ENCODE measurements at places on chromosomes 1 and 21. TPM values are rescaled to one million over a fixed set of nuclear protein-coding genes. Genes with fewer than 3 reads are reported as not detected.
A peak's percentile ranks its signal among the peaks of the same experiment; 100 is the strongest.

DNA sequence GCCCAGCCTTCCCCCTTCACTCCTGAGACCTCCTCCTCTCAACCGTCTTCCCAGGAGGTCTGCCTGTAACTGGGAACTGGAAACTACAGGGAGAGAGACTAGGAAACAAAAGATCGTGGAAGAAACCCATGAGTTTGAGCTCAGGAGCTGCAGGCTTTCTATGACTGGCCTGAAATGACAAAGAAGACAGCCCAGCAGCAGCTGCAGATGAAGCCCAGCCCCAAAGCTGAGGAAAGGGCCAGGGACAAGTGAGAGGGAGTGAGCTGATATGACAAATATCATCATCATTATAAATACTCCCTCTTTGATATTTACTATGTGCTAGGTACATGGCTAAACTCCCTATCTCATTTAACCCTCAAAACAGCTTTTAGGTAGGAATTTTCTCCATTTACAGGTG is 142.6 kb upstream of the CTTNBP2NL start:
- no peak for DNase-seq

DNA sequence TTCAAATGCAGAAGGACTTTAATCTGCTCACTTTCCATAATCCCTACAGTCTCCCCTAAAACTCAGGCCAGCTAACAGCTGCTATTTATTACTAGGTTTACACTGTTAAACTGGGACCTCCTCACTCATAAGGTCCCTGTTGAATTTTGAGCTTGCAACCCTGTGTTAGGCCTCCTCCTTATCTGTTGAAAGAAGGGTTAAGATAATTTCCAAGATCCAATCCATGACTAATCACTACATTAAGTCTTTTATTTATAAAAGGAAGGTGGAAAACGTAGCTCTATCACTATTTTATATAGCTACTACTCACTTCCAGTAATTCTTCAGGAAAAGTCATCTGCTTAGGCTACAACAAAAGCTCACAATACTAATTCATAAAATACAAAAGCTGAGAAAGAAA is 79.5 kb downstream of the EVI5 start:
- no peak for DNase-seq

DNA sequence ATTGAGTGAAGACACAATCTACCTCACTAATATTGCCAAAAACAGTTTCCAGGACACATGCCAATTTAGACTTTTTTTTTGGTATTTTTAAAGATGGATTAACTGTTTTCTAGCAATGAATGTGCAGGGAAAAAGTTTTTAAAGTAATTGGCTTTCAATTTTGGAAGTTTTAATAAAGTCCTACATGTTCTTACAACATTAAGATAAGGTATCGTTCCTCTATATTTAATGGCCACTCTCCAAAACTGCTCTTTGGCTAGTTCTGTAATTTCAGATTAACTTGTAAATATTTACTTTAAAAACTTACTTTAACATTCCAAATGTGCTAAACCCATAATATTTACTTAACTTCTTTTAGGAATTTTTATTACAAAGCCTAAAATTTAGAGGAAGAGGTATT is 1332.2 kb upstream of the PRMT6 start:
- DNase-seq: no peak

DNA sequence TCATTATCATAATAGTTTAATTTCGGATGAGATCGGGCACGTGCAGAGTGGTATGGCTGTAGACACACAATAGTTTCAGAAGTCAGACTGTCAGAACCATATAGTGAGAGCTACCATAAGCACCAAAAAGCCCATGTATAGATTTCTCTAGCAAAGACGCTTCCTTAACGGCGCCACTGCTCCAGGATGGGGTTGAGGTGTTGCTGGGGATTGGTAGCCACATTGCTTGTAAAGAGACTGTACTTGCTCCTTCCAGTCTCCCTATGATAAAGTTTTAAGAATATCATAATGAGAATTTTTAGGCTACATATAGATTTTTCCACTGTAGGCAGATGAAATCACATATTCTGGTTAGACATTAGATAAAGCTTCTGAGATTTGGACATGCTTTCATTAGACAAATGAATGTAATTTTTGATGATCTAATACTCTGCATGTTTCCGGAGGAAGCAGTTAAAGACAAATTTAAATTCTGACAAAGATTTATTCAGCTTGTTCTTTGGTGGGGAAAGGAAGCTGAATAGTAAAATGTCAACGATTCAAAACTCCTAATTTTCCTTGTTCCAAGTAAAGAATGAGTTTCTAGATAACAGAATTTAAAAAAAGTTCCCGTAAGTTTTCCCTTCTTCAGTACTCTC is 77.7 kb downstream of the MAP3K7CL start:
- no peak for DNase-seq

- DNase-seq: no peak
These were observed 4.8 kb downstream of the NECTIN4 start for GRCh38 chr1:161084597-161084988.

- peak; percentile 75 for DNase-seq
These were observed 25.7 kb downstream of the PRMT2 start for GRCh38 chr21:46661211-46661625.

DNA sequence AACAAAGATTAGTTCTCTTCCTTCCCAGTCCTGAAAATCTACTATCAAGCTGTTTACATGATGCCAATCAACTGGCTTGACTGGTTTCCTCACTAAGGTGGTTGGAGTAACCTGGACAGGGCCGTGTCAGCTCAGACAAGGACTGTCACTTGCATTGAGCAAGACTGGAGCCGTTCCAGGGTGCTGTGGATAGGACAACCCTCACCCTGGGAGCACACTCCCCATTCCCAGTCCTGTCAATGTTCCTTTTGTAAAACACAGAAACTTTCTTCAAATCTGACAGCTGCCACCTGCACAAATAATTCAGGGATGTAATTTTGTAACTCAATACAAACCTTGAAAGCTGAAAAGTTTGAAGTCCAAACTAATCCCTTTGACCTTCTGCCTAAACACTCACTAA is 31.4 kb downstream of the PLPP3 start:
- DNase-seq: no peak

Gene BGLAP
- total RNA-seq: not detected

Gene SLC6A9
- 0.55 TPM for total RNA-seq

Gene PRR9
- total RNA-seq: not detected
